ENCODE measurements at places on chromosomes 1 and 21. TPM values are rescaled to one million over a fixed set of nuclear protein-coding genes. Genes with fewer than 3 reads are reported as not detected.

The ELAVL4 gene
- not detected for total RNA-seq

The OR6N1 gene
- not detected for total RNA-seq

The MTMR11 gene
- total RNA-seq: 10.5 TPM

The BRDT gene
- not detected for total RNA-seq

The FAM72A gene
- 23.0 TPM for total RNA-seq

The PRELP gene
- total RNA-seq: 0.10 TPM

The SH2D2A gene
- 4.8 TPM for total RNA-seq

The KLF17 gene
- total RNA-seq: not detected

DNA sequence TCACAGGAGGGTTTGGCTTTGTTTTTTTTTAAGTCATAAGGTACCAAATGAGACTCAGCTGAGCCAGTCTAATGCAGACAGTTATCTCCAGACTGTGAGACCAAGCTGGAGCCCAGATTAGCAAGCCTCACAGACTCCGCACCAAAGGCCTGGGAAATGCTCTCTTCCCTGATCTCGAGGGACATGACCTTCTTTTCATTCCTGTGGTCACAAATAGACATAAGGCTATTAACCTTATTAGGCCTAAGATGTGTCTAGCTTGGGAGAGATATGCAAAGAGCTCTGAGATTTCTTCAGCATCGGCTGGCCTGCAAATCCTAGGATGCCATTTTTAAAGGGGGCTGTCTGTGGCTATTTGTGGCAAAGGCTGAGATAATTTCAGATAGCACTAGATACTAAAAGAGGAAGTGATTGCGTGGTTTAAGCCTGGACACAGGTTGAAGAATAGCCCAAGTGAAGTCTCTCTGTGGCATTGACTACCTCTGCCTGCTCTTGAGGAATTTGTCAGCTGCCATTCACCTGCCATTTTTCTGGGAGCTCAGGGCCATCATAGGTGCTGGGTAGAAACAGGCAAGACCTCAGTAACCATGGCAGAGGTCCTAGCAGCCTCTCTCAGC is 301.3 kb downstream of the SIPA1L2 start:
- DNase-seq: no peak

- no peak for DNase-seq
These were observed 102.2 kb upstream of the GADD45A start for GRCh38 chr1:67582625-67583461.

DNA sequence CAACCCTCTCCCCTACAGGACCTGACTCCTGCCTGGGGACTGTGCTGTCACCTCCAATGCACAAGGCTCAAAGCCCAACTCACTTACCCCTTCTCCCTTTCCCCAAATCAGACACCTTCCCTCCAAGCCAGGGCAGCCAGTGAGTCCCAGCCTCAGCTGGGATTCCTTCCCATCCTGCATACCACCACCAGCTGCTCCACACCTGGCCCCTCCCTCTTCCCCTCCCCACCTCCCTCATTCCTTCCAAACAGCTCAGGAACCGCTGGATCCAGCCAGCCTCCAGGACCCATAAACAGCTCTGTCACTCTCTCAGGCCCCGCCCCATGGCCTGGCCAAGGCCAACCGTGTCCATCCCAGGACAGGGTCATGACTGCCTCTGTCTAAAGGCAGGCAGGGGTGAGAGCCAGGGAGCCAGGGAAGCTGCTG is 41.4 kb downstream of the ACOT7 start:
- no peak for DNase-seq

GRCh38 chr21:36255663-36256062 is 64.3 kb upstream of the MORC3 start:
- DNase-seq: no peak

DNA sequence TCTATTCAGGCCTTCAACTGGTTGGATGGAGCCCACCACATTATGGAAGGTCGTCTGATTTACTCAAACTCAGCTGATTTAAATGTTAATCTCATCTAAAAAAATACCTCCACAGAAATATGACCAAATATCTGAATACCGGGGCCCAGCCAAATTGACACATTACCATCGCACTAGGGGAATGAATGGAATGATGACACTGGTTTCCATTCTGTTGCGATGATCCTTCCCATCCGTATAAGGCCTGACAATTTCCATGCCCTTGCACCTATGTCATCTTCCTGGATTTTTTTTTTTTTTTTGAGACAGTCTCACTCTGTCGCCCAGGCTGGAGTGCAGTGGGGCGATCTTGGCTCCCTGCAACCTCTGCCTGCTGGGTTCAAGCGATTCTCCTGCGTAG is 397.5 kb downstream of the KIF26B start:
- no peak for DNase-seq

DNA sequence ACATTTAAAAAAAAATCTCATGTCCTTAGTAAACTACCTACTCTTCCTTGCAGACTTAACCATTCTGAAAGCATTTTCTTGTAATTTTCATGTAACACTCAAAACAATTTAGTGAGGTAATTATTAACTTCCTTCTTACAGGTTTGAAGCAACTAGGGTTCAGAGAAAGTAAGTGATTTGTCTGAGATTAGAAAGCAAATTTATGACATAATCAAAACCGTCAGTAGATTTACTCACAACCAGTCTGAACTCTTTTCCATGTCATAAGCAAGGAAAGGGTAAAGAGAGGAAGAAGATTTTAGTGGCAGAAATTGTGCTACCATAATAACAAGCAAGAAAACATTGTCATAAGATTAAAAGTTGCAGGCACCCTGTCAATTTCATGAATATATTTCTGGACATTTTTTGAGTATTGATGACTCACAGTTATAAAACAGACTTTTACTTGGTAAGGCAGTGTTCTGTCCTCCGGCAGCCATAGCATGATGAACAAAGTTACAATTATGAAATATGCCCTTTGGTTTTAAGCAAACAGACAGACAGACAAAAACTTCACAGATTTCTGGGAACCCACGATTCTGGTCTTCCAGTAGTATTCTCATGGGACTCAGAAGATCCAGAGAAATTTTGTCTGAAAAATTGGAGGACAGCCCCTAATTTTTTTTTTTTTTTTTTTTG is 707.2 kb downstream of the RWDD3 start:
- DNase-seq: no peak

All from HCT116 (cell line).